ENCODE measurements at places on chromosomes 6 and 20.

- no peak for DNase-seq
These were observed 7.1 kb downstream of the BMP7 start for GRCh38 chr20:57259121-57259937.

DNA sequence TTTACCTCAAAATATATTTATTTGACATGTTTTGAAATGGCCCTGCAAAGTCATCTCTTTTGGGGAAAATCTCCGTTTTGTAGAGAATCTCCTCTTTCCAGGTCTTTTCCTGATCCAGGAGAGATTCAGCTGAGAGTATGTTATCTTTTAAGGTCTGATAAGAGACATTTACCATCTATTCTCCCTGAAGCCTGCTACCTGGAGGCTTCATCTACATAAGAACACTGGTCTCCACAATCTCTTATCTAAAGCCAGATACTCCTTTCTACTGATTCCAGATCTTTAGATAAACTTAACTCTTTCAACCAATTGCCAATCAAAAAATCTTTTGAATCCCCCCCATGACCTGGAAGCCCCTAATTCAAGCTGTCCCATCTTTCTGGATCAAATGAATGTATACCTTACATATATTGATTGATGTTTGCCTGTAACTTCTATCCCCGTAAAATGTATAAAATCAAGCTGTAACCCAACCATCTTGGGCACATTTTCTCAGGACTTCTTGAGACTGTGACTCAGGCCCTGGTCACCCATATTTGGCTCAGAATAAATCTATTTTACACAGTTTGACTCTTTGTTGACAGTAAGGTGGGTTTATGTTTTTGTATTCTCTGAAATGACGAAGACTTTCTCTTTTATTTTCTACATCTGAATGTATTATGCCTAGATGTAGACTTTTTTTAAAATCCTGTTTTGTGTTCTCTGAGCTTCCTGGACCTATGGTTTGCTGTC is 95.5 kb downstream of the ECT2L start:
- DNase-seq = no peak

DNA sequence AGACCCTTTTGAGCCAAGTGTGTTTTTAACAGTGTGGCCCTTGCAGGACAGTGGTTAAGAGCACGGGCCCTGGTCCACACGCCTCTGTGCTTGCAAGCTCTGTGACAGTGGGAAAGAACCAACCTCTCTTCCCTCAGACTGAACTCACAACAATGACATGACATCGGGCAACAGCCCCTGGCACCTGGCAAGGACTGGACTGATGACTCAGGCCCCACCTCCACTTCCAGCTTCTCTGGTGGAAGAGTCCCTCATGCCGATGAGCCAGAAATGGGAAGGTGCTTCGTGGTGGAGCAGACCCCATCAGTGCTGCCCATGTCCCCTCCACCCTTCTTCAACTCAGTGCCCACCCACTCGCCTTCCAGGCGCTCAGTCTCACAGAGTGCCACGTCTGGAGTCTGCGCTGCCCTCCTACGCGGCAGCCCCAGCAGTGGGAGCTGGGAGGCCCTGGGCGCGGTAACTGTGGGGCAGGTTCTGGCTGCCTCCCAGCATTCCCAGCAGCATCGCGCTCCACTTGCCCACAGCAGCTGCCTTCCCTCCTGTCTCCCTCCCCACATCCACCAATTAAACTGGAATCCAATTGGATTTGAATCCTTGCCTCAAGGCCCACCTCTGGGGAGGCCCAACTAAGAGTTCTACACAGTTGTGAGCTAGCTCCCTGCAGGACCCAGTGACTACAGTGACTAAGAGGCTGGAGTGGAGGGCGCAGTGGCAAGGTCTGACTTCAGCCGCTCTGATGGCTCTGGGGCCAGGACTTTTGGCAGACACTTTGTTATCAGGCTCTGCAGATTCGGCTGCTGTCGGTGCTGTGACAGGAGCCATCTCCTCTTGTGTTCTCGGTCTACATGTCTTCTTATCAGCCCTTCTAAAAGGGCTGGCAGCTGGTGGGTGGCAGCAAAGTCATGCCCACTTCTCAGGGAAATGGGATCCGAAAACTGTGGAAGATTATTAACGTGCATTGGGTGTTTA is 156.8 kb upstream of the MLN start:
- DNase-seq = no peak

DNA sequence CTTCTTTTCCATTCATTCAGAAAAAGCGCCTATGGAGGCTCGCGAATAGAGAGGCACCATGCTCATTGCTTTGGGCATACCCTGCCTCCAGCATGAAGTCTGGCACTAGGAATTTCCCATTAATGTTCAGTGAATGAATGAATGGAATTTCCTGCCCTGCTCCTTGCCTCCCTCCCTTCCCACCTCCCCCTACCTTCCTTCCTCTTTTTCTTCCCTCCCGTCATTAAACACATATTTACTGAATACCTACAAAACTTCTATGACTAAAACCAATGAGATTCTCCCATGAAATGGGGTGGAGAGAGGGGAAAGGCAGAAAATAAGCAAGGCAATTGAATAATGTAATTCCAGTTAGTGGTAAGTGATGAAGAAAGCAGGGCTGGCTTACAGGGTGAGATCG is 213.8 kb upstream of the AGPAT4 start:
- DNase-seq = no peak

GRCh38 chr6:84193114-84193708 is 34.2 kb downstream of the CEP162 start:
- no peak for DNase-seq

- DNase-seq = no peak
These were observed 43.9 kb downstream of the ATG5 start for GRCh38 chr6:106281661-106282060.
